ENCODE measurements at places on chromosomes 1 and 21. TPM values are rescaled to one million over a fixed set of nuclear protein-coding genes. Genes with fewer than 3 reads are reported as not detected.

DNA sequence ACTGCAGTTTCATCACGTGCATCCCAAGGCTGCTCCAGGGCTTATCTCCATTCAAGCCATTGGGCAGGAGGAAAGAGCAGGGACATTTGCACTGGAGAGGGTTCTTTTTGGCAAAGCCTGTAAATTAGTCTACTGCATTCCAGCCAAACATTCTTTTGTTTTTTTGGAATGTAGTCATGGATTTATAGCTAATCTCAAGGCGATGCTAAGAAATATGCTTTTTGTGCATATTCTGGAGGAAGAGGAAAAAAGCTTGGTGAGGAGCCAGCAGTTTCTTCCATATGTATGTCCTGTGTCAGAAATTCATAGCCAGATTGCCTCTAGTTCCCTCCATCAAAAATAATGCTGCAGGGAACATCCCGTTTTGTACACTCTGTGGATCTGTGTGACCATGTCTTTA, 221.4 kb downstream of the BACH1 start:
- no peak for DNase-seq

GRCh38 chr1:94130851-94131595, 10.1 kb upstream of the ABCA4 start:
- DNase-seq: no peak

GRCh38 chr1:28928314-28928941, 14.1 kb downstream of the EPB41 start:
- DNase-seq: no peak

- DNase-seq: no peak
These were observed 24.1 kb downstream of the COL11A1 start for GRCh38 chr1:103084181-103084580.

GRCh38 chr1:20448671-20449071, 37.3 kb downstream of the CAMK2N1 start:
- DNase-seq: no peak

GRCh38 chr21:38821248-38821647, 15.5 kb downstream of the ETS2 start:
- no peak for DNase-seq

GRCh38 chr1:26706315-26706714, 10.5 kb downstream of the ARID1A start:
- DNase-seq: no peak

Gene LSS
- polyA plus RNA-seq: 20.0 TPM

Gene PLA2G2F
- polyA plus RNA-seq: not detected

Data from CD14-positive monocyte (primary cell).